ENCODE measurements at places on chromosomes 6 and 20.

GRCh38 chr6:141260627-141261015, 872.1 kb upstream of the GJE1 start:
- no peak for DNase-seq

- DNase-seq = no peak
Measured at GRCh38 chr6:68741501-68742386, 106.7 kb downstream of the ADGRB3 start.

GRCh38 chr6:162489101-162489976, 238.2 kb downstream of the PRKN start:
- no peak for DNase-seq

- DNase-seq = no peak
Measured at GRCh38 chr6:52516269-52516668, 60.6 kb downstream of the TRAM2 start.

Measured in retinal pigment epithelial cell (primary cell).